Right renal cortex interstitium (tissue), 3 donors: ENCODE measurements at places on chromosomes 1 and 21. TPM values are rescaled to one million over a fixed set of nuclear protein-coding genes. Genes with fewer than 3 reads are reported as not detected.

DNA sequence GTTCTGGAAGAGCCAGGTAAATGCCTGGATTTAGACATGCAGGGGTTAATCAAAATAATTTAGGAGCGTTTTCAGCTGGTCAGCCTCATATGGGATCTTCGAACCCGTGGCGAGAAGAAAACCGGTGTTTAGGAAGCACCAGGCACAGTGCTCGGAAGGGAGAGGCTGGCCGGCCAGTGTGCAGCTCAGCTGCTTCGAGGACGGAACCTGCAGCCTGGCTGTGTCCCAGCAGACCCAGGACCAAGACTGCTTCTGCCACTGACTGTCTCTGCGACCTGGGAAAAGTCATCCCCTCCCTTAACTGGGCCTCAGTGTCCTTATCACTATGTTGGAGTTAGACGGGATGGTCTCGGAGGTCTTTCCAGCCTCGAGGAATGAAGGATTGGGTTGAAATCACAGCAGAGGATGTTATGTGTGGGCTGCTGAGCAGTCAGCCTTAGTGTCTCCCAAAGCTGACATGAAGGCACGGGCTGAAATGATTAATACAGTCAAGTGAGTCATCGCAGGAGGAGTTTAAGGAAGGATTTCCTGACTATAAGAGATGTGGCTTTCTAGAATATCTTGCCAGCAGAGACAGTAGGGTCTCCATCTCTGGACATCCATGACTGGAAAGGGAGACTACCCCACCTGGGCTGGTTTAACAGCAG is 20.8 kb downstream of the PPFIA4 start:
- no peak for DNase-seq

Gene SPRR2A
- polyA plus RNA-seq, result not detected

- DNase-seq, result no peak
Observed at GRCh38 chr1:1892079-1892762, 1.3 kb upstream of the GNB1 start.

DNA sequence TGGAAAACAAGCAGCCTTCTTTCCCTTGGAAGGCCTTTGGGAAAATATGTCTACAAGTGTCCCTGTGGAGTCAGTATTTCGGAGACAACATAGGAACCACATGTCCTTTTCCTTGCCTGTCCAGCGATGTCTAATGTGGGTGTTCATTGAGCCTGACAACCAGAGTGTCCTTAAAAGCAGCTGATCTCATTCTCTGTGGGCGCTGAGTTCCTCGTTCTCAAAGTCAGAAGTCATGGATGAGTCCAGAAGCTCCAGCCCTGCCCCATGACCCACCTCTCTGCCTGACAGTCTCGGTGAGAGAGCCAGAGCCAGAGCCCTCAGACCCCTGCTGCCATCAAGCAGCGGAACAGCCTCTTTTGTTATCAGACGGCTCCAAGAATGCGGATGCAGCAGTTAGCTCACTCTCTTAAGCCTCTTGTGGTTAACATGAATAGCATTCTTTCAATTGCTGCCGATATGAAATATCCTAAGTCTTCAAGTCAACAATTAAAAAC is 329.2 kb downstream of the TGFB2 start:
- DNase-seq, result no peak

DNA sequence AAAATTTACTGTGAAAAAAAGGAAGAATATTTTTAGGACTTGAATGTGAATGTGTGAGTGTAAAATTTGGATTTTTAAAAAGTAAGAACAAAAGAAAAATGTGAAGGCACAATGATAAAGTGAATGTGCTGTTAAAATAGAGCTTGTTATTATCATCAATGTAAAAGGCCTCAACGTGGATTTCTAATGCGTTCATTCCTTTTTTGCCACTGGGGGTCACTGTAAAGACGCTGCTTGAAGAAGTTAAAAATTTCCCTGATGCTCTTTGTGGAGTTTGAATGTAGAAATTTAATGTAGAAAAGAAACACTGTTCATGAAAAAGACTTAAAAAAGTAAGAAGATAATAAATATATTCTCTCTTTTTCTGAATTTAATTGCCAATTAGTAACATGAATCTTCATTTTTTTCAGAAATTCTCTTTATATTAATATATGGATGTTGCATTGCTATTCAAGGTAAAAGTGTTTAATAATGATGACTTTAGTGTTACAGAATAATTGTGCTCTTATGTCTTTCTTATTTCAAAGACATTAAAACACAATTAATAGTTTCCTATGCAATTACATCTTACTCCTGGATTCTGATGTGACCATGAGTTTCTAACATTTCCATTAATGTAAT is 161.5 kb downstream of the DNM3 start:
- DNase-seq, result no peak

Gene HUNK
- polyA plus RNA-seq, result 14.5 TPM

- no peak for DNase-seq
Observed at GRCh38 chr1:207202480-207202879, 98.4 kb downstream of the C4BPA start.

DNA sequence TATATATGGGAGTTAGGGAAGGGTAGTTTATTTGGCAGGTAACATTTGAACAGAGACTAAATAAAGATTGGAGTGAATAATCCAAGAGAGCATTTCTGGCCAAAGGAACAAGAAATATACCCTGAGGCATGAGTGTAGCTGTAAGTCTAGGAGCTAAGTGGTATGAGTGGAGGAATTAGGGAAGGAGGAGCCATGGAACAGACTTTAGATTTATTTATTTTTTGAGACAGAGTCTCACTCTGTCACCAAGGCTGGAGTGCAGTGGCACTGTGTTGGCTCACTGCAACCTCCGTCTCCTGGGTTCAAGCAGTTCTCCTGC is 18.4 kb downstream of the CAPZA1 start:
- DNase-seq, result no peak

DNA sequence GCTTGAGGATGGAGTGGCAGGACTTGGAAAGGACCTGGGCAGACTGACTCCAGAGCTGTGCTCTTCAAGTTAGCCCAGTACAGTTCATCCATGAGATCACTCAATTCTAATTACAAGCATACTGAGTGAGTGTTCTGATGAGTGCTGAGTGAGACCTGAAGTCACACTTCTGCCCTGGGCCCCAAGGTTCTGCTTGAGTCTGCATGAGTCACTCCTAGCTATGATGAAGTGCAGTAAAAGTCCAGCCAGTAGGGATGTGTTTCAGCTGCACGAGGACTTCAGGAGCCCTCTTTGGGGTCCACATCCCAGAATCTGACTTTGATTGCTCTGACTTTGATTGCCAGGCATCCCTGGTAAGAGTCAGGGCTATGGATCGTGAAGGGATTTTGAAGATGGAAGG is 35.8 kb downstream of the PLEKHA6 start:
- no peak for DNase-seq

Gene IL12RB2
- polyA plus RNA-seq, result 0.62 TPM

DNA sequence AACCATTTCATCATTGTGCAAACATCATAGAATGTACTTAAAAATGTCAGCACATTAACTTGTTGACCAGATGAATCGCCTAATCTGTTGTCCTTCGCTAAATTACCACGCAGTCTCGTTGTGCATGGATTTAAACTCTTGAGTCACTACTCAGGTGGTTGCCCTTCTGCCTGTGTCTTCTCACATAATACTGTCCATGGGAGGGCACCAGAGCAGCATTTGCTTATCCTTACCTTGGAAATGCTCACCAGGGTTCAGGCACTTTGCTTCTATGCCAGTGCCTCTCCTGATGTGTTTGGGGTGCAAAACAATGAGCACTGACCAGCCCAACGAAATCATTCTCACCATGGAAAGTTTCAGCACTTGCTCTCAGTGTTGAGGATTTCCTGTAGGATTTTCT is 559.9 kb downstream of the RWDD3 start:
- DNase-seq, result no peak

DNA sequence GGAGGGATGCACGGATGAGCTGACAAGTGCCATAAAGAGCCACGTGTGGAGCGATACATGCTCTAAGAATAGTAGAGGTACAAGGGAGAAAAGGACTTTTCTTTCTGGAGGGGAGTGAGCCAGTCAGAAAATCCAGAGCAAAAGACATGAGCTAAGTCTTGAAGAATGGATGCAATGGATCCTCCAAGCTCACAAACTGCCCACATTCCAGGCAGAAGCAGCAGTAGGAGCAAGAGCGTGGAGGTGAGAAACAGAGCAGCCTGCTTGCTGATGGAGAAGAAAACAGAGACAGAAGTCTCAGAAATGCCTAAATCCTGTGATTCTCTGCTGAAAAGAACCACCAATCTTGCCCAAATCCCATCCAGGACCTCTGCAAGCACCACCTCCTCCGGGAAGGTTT is 78.2 kb upstream of the RALGPS2 start:
- no peak for DNase-seq

Gene RAD54L
- polyA plus RNA-seq, result 12.8 TPM

GRCh38 chr1:51897699-51898031 is 19.1 kb upstream of the NRDC start:
- no peak for DNase-seq

DNA sequence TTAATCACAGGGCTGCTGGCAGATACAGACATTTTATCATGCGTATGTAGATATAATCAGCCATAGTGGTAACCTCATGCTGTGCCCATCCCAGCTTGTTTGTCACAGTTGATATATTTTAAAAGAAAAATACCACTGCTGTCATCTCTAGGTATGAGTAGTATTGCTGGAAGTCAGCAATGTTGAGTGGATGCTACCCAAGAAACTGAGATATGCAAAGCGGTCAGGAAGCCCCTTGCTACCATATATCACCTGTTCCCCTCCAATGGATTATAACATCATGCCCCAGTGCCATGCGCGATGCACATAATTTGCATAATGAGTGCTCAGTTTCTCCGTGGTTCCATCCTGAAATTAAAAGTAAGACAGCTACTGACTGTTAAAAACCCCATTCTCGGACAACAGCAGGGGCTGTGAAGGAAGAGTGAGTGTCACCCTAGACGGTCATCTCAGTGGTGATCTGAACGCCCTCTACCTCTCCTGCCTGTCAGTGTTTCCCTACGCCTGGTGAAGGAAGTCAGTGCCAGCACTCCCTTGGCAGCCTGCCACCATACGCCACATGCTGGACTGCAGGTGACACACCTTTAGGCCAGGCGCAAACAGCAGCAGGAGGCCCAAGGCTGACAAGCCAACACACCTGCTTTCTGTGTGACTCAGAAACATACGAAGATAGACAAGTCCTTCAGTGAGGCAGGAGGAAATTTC is 2.7 kb downstream of the IL10RB start:
- DNase-seq, result no peak

DNA sequence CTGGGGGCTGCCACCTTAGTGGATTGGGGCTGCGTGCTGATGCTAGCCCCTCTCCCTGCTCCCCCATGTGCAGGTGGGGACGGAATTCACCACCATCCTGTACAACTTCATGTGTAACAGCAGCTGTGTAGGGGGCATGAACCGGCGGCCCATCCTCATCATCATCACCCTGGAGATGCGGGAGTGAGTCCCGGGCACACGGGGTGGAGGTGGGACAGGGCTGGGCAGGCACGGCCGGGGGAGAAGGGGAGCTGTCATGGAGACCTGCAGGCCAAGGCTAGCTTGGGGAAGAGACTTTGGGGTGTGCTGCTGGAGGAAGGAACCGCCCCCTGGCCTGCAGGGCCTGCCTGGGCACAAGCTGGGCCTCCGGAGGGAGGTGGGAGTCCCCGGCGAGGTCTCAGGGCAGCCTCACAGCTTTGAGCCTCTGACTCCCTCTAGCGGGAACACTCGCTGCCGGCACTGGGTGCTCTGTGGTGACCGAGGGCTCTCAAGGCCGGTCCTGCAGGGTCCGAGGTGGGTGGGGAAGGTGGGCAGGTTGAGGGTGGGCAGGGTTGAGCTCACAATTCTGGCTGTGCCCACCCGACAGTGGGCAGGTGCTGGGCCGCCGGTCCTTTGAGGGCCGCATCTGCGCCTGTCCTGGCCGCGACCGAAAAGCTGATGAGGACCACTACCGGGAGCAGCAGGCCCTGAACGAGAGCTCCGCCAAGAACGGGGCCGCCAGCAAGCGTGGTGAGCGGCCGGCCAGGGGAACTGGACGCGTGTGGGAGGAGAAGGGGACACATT is 25.0 kb upstream of the CCDC27 start:
- no peak for DNase-seq

Gene TACSTD2
- polyA plus RNA-seq, result 50.7 TPM

DNA sequence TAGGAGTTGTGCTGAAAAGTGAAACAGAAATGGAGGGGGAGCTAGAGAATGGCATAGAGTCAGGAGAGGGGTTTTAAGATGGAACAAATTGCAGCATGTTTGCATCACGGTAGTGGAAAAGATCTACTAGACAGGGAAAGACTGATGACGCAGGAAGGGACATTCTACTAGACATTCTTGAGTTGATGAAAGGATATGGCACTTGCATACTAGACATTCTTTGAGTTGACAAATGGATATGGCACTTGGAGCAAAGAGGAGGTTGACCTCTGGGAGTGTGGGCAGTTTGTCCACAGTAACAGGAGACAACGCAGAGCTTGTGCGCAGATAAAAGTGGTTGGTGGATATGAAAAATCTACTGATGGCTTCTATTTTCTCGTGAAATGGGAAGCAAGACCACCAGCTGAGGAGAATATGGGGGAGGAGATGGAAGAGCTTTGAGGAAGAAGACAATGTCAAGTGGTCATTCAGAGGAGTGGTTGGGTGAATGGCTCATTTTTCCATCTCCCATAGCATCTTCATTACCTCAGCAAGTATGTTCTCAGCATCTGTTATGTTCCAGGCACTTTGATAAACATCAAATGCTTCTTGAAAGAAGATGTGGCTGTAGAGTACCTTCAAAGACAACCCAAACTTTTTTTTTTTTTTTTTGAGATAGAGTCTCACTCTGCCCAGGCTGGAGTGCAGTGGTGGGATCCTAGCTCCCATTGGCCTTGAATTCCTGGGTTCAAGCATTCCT is 2.4 kb upstream of the CTPS1 start:
- no peak for DNase-seq

Gene SLC9C2
- 0.31 TPM for polyA plus RNA-seq

DNA sequence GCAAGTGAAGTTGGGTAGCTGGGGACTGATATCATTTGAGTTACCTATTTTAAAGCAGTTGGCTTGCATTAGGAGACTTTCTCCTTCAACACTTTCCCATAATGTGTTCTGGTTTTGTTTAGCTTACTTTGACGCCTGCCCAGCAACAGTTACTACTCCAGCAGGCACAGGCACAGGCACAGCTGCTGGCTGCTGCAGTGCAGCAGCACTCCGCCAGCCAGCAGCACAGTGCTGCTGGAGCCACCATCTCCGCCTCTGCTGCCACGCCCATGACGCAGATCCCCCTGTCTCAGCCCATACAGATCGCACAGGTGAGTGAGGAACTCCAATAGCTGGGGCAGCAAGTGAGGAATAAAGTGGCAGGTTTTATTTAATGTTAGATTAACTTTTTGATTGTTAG is 144.3 kb downstream of the CD247 start:
- DNase-seq, result no peak

DNA sequence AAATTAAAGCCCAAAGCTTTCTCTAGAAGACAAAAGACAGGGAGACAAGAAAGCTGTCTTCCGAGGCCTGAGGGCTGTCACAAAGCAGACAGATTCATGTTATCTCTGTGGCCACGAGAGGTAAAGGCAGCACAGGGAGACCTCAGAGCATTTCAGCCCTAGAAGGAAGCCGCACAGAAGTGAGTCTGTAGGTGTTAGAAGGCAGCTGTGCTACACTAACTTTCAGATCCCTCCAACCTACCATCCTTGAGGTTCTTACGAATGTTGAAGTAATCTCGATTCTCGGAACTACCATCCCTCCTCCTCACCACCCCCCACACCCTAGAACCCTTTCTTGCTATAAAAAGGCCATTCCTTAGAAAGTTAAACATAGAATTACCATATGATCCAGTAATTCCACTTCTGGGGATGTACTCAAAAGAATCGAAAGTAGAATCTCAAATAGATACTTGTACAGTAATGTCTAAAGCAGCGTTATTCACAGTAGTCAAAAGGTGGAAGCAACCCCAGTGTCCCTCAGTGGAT is 21.5 kb upstream of the LYST start:
- no peak for DNase-seq
